NCI-H2107 (cell line): ENCODE measurements at places on chromosomes 1 and 21.

DNA sequence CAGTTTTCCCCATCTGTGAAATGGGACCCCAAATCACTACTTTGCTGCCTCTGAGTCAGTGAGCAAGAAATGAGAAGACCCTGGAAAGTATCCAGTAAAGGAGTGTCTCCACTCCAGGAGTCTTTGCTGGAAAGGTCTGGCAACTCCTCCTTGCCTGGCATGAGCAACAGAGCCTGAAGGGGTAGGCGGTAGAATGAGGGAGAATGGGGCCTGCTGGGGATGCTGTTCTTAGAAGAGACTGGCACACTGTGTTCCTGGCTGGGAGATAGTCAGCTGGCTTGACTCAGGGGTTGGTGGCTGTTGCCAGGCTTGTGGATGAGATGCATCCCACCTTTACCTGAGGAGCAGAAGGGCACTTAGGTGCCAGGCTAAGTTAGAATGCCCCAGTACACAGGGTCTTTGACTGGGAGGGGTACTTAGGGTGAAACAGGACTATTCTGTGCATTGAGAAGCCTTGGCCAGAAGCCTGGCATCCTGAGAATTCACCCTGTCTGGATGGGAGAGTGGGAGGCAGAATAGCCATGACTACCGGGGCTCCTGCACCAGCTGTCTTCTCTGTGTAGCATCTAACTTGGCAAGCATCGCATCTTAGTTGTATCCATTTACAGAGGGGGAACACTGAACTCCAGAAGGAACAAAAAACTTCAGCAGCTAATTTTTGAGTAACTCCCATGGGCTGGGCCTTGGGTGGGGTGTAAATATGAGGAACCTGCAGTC is 2.5 kb downstream of the MFSD2A start:
- no peak for DNase-seq

DNA sequence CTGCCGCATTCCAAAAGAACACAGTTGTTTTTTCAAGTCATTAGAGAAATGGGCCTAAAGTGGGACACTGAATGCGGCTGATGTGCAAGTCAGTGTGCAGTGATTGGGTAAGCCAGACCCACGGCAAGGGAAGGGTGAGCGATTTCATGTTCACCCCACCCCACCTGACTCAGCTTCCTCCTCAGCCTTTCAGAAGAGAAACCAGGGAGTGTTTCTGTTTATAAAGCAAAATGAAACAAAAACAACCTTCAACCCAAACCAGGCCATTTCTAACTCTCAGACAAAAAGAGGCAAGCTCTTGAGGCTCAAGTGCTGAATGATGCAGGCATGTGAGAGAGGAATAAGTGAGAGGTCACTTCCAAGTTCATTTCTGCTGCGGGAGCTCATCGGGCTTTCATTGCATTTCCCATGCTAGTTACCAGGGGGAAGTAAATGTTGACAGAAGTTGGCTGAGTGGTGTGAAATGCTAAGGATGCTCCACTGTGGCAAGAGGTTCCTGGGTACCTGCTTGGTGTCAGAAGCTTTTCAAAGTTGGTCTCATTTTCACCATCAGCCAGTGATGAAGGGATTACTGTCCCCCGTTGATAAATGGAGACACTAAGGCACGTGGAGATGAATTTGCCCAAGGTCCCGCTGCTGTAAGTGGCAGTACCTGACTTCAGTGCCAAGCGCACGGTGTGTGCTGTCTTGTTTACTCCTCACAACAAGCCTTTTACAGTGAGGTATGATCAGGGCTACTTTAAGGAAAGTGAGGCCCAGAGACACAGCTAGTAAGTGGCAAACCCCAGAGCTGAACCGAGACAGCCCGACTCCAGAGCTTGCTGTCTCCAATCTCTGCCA is 29.1 kb downstream of the STPG1 start:
- no peak for DNase-seq

DNA sequence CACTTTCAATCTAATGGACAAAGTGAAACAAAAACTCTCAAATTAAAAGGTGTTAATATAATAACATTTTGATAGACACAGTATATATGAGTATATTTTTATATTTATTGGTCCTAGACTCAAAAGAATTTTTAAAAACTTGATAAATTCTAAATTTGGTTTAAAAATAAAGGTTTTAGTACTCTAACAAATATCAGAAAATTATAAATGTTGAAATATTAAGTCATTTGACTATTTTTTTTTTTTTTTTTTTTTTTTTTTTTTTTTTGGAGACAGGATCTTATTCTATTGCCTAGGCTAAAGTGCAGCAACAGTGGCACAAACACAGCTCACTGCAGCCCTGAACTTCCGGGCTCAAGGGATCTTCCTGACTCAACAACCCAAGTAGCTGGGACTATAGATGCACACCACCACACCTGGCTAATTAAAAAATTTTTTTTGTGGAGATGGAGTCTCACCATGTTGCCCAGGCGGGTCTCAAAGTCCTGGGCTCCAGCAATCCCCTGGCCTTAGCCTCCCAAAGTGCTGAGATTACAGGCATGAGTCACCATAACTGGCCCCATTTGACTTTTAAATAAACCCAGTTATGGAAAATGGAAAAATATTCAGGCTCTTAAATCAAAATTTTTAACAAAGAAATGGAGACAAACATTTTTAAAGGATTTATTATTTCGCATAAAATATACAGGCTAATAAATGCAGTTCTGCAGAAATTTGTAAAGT is 60.8 kb upstream of the RBM34 start:
- DNase-seq, result no peak

DNA sequence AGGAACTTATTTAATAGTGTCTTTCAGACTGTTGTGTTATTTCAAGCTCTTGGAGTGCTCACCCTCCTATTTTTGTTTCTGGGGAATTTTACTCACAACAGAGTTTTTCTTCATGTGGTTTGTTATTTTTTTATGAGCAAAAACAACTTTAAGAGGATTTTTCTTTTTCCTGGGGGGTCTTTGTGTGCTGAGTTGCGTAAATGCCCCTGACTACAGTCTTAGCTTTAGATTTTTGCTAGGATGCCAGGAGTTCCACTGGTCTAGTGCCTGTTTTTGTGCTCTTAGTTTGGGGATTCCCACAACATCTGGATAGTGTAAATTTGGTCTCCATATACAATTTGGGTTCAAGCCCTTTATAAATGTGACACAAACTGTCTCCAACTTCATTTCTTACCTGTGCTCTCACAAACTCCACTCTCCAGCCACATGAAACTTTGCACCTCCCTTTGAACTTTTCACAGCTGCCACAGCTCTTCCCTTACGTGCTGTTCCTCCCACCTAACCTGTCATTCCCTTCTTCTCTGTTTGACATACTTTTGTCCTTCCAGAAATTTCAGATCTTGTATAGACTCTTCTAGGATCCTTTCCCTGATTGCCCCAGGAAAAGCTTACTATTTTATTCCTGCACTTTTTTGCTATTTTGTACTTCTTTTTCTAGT is 180.2 kb downstream of the CRB1 start:
- DNase-seq, result no peak

- peak; percentile 91 for DNase-seq
Measured at GRCh38 chr1:149887456-149888246, 11.7 kb upstream of the BOLA1 start.

DNA sequence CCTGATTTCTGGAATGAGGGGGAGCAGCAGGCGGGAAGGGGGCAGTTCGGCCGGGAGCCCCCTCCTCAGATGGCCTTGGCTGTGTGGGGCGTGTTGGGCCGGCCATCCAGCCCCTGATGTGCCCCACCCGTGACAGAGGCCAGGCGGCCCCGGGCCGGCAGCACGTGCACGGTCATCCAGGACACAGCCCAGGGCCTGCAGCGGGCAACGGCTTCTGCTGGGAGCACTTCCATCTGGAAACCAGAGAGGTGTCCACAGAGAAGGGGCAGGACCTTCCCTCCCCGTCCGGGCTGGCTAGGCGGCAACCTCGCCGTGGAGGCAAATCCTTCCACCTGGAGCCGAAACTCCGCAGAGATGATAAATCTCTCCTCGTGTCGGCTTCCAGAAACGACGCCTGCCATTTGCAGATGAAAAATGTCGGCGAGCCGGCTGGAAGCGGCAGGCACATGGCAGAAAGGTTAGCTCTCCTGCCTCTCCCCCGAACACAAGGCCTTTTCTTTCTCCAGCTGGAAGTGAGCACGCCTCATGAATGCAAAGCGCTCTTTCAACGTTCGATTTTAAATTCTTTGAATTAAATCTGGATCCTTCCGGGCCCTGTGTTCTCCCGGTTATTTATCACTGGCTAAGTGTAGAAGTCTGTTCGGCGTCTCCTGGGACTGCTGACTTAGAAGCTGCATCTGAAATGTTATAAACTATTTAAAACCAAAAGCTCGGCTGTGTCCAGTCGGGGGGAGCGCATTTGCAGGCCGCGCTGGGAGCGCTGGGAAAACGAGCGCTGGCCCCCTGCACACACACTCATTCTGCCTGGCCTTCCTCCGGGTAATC is 9.4 kb upstream of the ACTRT2 start:
- no peak for DNase-seq

DNA sequence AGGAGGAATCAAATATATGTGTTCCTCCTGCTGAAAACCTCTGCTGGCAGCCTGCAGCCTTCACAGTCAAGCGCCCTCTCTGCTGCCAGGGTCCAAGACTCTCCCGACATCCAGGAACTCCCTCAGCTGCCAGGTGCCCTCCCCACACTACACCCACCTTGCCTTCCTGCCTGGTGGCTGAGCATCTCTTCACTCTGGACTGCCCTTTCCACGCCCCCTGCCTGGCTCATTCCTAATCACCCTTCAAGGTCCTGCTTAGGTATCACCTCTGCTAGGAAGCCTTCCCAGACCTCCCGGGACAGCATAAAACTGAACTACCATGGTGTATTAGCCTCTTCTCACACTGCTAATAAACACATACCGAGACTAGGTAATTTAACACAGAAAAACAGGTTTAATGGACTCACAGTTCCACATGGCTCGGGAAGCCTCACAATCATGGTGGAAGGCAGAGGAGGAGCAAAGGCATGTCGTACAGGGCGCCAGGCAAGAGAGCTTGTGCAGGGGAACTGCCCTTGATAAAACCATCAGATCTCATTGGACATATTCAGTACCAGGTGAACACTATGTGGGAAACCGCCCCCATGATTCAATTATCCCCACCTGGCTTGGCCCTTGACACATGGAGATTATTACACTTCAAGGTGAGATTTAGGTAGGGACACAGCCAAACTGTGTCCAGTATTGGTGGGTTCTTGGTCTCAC is 15.3 kb downstream of the LDLRAD1 start:
- DNase-seq, result no peak

DNA sequence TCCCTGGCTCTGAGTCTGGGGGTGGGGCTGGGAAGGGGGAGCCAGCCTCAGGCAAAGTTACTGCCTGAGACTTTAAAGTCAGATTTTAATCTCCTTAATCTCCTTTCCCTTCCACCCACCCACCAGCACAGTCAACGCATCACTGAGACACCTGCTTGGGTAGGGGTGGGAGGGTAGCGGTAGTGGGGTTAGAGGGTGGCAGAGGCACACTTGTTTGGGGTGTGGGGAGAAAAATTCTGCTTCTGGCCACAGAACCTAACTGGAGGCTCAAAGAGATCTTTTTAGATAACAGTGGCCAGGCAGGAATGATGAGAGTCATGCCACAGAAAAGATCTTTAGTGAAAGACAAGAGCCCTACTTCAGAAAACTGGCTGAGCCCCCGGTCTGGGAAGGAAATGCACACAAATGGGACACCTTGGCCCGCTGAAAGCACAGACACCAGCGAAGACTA is 44.1 kb downstream of the CD247 start:
- DNase-seq, result no peak

- DNase-seq, result no peak
Measured at GRCh38 chr1:167431909-167432650, 86.2 kb downstream of the CD247 start.

DNA sequence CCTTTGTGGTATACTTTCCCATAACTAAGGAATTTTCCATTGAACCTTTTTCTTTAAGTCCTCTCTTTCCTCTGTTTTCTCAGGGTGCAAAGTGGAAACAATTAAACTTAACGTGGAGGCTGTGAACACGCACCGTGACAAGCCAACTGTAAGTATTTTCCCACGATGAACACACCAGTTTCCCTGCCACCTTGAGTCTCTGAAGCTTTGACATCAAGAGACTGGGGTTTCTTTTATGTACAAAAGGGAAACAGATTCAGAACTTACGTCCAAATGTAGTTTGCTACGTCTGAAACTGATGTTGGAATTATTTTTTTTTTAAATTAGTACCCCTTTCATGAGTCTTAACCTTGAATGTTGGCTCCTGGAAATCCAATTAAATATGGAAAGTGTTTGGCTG is 17.2 kb upstream of the C4BPB start:
- DNase-seq, result no peak

DNA sequence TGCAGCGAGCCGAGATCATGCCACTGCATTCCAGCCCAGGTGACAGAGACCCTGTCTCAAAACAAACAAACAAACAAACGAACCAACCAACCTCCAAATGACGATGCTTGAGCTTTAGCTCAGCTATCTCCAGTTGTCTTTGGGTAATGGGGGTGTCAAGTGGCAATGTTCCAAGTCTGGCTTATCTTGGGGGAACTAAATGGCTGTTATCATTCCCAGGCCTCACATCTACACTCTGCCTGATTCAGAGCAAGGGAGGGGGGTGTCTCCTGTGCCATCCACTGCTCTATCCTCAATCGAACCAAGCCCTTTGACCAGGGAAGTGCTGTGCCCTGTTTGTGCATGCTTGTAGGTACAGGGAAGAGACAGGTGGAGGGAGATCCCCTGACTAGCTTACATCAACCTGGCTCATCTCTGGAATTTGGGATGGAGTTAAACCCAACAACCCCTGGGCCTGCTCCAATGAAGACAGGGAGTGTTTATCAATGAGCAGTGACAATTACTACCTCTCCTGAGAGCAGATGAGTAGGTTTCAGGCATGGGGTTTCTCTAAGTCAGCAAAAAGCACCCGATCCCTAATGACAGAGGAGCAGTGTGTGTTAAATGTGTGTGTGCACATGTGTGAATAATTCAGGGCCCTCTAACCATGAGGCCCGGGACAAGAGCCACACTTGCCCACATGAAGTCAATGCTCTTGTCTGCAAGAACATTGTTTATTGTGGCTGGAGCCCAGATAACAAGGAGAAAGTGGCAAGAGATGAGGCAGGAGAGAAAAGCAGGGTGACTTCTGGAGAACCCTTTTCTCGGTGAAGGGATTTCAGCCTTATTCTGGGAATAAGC is 20.3 kb upstream of the IL6R start:
- no peak for DNase-seq

GRCh38 chr1:110390692-110391245 is at the start of gene SLC16A4:
SLC16A4 (minus strand) TSS chr1:110391026; CDS start chr1:110389323, 1,703 bp downstream.
- DNase-seq, result no peak

DNA sequence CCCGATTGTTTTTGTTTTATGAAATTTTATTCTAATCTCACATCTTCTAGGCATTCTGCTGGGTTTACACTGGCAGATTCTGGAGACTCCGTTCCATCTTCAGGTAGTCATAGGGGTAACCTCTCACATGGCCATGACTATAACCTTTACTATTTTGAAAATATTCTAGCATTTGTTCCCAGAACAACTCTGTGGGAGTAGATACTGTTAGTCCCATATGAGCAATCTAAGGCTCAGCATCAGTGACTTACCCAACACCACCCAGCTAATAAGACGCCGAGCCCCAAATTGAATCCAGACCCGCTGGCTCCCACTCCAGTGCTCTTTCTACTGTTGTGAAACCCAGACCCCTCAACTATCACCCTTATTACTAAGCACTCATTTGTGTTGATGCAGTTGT is 9.8 kb downstream of the ADAMTS4 start:
- no peak for DNase-seq
